ENCODE measurements at places on chromosomes 7 and 10.
A peak's percentile ranks its signal among the peaks of the same experiment; 100 is the strongest.

GRCh38 chr10:78002541-78003288, 26.6 kb downstream of the POLR3A start:
- DNase-seq, result no peak

DNA sequence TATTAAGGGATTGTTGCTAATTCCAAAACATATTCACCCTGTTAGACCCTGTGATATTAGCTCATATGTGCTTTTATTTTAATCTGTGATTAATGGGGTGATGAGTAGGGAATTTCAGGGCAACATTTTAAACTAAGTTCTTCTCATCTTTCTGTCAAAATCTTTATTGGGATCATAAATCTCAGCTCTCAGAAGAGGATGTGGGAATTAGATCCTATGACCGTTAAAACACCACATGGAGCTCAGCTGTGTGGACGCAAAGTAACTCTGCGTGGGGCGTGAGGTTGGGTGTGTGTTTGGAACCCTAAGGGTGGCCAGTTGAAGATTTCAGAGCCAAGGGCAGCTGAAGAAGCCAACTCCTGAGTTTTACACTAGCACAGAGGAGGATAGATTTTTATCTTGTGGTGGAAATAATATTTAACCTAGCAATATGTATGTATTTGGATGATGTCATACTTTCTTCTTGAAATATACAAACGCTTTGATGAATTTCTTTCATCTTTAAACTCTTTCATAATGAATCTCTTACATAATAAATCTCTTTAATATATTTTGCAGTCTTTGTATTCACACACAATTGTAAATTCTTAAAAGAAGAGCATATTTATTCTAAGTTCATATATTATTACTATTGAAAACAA, 64.4 kb downstream of the EPDR1 start:
- DNase-seq, result no peak

DNA sequence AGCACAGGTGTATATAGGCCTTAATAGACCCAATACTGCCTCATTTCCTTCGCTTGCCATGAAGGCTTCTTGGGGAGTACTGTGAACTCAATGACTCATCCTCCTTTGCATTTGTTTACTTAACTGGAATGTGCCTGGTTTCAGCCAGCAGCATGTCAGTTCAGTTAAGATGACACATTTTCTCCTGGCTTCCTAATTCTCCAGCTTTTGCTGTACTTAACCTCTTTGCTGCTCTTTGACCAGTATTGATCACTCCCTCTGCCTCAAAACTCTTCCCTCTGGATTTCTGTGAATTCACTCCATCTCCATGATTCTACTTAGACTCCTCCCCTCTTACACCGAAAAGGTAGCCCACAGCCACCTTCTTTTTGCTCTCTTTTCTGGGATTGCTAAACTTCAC, 135.7 kb downstream of the MAGI2 start:
- DNase-seq, result peak; percentile 93

GRCh38 chr7:29557954-29558353, 5.7 kb upstream of the PRR15 start:
- peak; percentile 41 for DNase-seq

DNA sequence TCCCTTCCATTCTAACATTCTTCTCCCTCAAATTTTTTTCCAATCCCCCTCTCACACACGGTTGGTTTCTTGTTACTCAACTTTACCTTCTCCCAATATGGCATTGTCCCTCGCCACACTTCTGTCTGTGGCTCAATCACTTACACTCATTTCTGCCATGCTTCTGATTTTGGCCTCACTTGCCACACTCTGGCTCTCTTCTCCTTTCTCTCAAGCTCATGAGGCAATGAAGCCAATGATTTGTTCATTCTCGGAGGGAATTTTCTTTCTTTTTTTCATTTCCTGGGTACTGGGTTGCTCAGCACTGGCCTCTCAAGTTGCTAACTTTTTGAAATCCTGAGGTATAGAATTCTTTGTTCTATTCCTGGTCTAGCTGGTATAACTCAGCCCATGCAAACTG, 4.0 kb upstream of the MYOZ1 start:
- no peak for DNase-seq

DNA sequence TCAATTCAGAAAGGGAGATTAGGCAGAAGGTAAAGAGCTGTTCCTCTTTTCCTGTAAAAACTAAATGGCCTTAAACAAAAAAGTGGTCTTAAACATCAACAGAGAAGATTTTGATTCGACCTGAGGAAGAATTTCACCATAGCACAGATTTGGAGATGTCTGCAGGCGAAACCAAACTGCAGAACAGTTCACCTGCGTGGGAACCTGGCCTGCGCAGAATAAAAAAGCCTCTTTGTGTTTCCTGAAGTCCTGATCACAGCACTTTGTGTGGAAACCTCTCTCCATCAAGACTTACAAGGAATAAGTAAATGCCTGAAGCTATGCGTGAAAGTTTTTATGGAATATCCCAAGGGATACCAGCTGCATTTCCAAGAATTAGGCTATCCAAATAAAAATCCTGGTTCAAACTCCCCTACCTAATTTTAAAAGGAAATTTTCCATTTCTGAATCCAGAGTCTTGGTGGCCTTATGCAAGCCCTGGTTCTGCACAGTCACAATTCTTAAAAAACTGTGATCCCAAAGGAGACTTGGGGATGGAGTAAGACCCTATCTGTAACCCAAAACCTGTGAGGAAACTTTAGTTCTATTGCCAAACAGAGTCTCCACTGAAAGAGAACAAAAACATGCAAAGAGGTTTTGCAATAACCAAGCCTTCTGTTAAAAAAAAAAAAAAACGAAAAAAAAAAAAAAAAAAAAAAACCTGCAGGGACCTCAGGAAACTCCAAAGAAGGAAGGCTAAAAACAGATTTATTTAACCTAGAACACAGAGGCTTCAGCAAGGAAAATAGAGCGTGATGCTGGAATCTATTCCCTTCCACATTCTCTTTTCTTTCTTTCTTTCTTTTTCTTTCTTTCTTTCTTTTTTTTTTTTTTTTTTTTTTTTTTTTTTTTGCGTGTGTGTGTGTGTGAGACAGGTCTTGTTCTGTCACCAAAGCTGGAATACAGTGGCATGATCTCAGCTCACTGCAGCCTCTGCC, 10.4 kb downstream of the CALML3 start:
- peak; percentile 56 for DNase-seq

GRCh38 chr10:132945125-132945893, 2.9 kb upstream of the CFAP46 start:
- DNase-seq, result no peak

- no peak for DNase-seq
These were observed 45.3 kb downstream of the BZW2 start for GRCh38 chr7:16691241-16691640.

GRCh38 chr10:33612551-33612950, 278.1 kb upstream of the NRP1 start:
- DNase-seq, result peak; percentile 76

GRCh38 chr7:123657304-123657685, 1.6 kb downstream of the LMOD2 start:
- DNase-seq, result no peak

GRCh38 chr7:157827863-157828160, 491.0 kb downstream of the DNAJB6 start:
- no peak for DNase-seq

DNA sequence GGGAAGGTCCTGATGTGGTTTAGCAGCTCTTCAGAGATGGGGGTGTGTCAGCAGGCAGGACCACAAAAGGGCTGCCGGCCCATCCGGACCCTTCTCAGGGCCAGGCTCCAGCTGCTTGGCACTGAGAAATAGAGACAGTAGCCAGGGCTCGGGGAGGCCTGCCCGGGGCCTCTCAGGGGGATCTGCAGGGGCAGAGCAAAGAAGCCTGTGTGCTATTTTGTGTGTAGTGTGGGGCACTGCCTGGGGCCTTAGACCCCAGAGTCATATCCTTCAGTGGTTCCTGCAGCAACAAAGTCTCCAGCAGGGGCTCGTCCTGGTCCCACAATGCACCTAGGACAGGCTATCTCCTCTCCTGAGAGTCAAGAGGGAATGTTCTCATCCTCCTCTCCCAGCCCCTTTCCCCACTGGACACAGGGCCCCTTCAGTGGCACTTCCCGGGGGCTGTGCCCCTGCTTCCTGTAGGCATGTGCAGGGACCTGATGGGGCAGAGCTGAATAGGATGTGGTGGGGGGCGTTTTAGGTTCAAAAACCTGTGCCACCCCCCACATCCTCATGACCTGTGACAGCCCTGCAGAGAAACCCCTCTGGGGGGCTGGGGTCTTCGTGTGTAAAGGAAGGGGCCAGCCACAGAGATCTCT, 159.5 kb upstream of the RHEB start:
- no peak for DNase-seq

- no peak for DNase-seq
These were observed 149.5 kb downstream of the SEC23IP start for GRCh38 chr10:120041807-120042559.

GRCh38 chr7:25260862-25261494, 32.7 kb upstream of the NPVF start:
- DNase-seq, result peak; percentile 23

- DNase-seq, result peak; percentile 33
These were observed 153.0 kb upstream of the LANCL2 start for GRCh38 chr7:55212176-55212575.

DNA sequence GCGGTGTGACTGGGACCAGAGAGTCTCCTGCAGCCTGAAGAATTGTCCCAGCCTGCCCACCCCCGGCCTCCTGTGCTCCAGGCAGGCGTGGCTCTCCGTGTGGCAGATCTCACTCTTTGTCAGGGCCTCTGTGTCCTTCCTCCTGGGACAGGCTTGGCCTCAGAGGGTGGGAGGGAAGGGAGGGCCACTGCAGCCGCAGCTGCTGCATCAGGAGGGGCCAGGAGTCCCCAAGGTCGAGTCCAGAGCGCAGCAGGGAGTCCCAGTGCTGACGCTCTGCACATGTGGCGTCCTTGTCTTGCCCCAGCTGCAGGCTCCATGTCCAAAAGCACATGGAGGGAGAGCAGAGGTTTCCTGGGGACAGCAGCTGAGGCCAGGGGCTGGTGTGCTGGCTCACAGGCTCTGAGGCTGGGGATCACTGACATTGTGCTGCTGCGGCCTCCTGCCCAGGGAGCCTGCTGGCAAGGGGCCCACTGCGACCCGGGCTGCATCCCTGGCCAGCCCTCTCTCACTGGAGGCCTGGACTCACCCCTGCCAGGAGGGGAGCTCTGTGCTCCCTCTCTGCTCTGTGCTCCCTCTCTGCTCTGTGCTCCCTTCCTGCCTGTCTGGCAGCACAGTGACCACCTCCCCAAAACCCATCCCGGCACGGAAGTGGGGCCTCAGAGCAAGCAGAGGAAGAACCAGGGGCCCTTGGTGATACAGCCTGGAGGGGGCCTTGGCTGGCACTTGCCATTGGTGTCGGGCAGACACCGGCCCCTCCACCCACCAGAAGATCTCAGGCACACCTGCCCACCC, 114.6 kb upstream of the RET start:
- no peak for DNase-seq

GRCh38 chr10:48885376-48885775, 54.3 kb downstream of the LRRC18 start:
- DNase-seq, result peak; percentile 28

- peak; percentile 81 for DNase-seq
These were observed 288.1 kb downstream of the PARD3 start for GRCh38 chr10:34526758-34527730.

- DNase-seq, result peak; percentile 100
These were observed 4.1 kb upstream of the OIT3 start for GRCh38 chr10:72889391-72889831.

GRCh38 chr7:23598296-23598695, 1.1 kb downstream of the CCDC126 start:
- DNase-seq, result peak; percentile 46

GRCh38 chr7:28297801-28298459, 114.4 kb upstream of the CREB5 start:
- no peak for DNase-seq

GRCh38 chr7:11951909-11952308, 119.9 kb upstream of the THSD7A start:
- DNase-seq, result peak; percentile 27

DNA sequence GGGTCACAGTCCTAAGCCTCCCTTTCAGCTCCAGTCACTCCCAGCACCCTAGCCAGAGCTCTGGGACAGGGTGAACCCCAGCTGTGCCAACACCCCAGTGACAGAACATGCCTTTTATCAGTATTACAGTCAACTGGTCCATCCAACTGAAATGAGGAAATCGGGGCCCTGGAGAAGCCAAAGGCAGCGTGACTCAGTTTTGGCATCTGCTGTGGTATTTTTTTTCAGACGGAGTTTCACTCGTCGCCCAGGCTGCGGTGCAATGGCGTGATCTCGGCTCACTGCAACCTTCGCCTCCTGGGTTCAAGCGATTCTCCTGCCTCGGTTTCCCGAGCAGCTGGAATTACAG, 3.4 kb upstream of the CLDN15 start:
- peak; percentile 32 for DNase-seq
